ENCODE measurements at places on chromosomes 6 and 20.

GRCh38 chr6:166556863-166557322 lies 29.6 kb downstream of the RAMACL start:
- peak; percentile 25 for DNase-seq

GRCh38 chr6:170128811-170129681 lies 161.8 kb downstream of the DLL1 start:
- DNase-seq: no peak

DNA sequence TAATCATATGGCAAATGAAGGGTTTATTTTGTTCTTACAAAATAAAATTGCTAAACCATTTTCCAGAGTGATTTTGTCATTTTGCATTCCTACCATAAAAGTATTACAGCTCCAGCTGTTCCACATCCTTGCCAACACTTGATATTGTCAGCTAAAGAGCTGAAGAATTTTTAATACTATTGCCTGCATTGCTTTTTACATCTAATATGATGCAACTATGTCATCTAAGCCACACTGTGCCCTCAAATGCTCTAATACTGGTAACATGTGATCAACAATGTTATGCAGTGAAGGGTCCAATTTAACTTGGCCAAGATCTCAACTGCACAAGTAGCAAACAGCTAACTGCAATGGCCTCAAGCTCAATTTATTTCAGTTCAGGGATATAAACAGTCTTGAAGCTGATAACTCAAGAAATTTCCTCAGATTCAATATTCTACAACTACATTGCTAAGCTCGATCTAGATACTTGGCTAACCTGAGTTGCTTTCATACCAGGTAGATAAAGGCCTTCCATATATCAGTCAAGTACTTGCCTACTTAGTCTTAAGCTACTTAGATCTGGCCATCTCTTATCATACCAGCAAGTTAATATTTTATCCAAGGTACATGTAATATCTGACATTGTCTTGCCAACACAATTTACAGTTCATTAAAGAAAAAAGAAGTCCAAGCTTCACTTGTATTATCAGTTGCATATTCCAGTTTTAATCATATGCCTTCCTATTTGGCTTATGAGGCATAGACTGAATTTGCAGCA lies 17.0 kb downstream of the AKIRIN2 start:
- no peak for DNase-seq

DNA sequence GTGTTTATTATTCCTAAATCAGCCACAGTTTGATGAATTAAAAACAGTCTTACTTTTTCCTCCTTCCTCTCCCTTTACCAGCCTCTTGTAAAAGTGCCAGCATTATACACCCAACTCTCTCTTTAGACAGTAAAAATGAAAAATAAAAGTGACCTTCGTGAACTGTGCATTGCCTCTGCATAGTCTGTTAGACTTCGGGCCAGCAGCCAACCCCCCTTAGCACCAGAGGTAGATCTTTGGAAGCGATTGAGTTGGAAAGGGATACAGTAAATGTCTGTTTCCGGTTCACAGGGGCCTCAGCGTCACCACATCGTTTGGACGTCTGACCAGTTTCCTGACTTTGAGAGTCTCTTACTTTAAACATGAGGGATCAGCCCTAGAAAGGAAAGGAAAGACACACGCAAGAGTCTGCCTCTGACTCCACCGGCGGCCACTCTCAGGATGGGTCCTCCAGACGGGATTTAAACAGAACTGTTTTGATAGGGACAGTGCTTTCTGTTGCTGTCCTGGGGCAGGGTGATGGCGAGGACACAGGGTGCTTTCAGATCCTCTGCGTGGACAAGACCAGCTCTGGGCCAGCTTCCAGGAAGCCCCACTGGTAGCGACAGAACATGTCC lies 206.6 kb upstream of the PREP start:
- DNase-seq: peak; percentile 22

DNA sequence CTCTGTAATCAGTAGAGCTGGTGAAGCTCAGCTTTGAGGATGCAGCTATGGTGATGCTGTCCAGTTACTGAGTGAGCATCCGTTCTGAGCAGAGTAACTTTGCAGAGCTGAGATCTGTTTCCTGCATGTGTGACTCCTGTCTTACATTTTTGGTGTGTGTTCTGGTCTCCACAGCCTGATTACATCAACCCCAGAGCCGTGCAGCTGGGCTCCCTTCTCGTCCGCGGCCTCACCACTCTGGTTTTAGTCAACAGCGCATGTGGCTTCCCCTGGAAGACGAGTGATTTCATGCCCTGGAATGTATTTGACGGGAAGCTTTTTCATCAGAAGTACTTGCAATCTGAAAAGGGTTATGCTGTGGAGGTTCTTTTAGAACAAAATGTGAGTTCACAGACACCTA lies 81.6 kb downstream of the FAM120B start:
- no peak for DNase-seq

DNA sequence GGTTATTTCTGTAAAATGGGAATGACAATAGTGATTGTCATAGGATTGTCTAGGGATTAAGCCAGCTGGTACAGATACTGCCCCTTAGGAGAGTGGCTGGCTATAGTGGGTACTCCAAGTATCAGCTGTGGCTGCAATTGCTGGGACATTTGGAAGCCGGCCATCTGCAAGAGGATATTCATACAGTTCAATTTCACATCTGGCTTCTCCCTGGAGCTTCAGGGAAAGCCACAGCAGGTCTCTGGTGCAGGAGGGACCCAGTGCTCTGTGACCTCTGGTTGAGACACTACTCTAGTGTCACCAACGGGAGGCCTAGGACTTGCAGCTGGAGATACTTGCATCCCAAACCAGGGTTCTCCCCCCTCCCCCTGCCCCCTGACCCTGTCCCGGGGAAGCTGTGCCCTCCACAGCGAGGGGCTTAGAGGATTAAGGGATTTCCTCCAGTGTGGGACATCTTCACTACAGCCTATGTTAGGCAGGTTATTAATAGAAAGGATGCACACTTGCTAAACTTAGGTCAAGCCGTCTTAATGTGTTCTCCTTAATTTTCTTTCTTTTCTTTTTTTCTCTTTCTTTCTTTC lies 2.7 kb downstream of the SLC2A10 start:
- no peak for DNase-seq

- no peak for DNase-seq
Measured at GRCh38 chr6:32627249-32627648, 10.0 kb upstream of the HLA-DQA1 start.

GRCh38 chr20:14334306-14334930 lies 3.0 kb downstream of the FLRT3 start:
- DNase-seq: no peak

DNA sequence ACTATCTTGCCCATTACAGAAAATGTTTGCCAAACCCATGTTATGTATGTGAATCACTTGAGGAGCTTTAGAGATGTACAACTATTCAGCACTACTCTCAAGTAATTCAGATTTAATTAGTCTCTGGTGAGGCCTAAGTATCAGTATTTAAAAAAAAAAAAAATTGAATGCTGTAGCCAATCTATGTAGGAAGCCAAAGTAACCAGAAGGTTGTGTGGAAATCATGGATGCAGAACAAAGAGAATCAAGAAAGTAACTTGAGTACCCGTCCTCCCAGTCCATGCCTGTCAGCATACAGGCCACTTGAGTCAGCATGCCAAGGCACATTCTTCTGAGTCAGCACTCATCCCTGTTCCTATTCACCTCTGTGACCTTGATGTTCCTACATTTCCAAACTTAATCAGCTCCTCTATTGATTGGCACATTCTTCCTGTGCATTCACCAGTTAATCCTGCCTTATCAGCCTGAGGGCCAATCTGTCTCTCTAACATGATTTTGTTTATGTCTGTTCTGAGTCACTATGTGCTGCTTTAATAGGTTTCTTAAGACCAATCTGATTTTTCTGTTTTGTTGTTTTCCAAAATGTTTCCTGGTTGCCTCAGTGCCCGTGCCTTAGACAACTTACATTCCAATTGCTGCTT lies 165.6 kb downstream of the KCNQ5 start:
- peak; percentile 11 for DNase-seq

- DNase-seq: no peak
Measured at GRCh38 chr6:44535446-44535845, 147.9 kb downstream of the CDC5L start.

- no peak for DNase-seq
Measured at GRCh38 chr20:20261159-20261558, 106.7 kb upstream of the INSM1 start.

DNA sequence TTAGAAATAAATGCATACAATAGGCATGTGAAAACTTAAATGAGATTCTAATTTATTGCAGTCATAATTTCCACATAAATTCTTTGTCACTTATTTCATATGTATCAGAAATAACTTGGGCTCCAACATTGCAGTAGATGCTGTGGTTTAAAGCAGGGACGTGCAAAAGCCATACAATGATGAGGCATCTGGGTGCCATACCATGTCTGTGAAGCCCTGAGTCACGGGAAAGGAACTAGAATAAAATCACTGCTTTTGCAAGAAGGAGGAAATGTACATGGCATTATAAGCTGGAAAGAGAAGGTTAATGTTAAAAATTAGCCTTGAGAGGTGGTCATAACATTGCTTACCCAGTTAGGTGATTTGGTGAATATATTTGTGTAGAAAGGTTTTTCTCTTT lies 180.4 kb downstream of the SASH1 start:
- DNase-seq: peak; percentile 48

DNA sequence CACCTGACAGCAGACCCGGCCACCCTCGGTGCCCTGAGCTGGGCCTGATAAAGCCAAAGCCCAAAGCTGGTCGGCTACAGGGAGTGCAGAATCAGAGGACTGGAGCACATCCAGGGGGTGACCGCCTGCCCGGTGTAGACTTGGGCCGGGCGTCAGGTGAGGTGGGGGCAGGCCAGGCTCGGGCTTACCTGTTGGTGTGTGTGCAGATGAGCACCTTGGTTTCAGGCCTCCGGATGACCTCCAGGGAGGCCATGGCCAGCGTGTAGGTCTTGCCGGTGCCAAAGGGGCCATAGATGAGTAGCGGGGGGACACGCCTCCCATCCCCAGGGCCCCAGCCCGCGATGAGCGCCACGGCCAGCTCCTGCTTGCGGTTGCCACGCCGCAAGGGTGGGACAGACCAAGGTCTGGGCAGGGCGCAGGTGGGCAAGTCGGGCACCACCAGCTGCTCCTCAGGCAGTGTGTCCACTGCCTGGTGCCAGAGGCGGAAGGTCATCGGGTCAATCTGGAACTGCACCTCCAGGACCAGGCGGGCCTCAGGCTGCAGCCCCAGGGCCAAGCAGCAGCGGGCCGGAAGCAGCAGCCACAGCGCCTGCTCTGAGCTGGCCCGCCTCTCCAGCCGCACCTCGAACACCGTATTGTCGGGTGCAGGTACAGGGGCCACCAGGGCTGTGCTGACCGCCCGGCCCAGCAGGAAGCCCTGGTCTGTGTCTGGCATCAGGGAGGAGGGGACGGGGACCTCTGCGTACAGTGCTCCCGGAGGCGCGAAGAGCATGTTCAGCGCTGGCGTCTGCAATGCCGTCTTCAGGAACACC lies 5.7 kb downstream of the HELZ2 start:
- no peak for DNase-seq

DNA sequence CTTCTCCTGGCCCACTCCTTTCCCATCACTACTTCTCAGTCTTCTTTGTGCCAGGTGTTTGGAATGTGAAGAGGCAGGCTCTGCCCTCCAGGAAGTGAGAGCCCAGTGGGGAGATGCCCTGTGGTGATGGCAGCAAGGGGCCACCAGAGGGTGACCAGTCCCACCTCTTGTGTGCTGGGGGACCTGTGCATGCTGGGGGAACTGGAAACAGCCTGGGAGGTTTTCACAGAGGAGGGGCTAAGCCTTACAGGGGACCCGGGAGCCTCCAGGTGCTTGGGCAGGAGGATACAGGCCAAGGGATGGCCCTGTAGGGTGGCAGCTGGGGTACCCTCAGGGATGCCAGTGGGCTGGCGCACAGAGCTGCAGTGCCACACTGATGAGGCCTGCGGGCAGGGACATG lies 72.3 kb downstream of the RAMACL start:
- DNase-seq: peak; percentile 24

GRCh38 chr6:124964764-124965105 lies 2.5 kb downstream of the RNF217 start:
- DNase-seq: peak; percentile 6

DNA sequence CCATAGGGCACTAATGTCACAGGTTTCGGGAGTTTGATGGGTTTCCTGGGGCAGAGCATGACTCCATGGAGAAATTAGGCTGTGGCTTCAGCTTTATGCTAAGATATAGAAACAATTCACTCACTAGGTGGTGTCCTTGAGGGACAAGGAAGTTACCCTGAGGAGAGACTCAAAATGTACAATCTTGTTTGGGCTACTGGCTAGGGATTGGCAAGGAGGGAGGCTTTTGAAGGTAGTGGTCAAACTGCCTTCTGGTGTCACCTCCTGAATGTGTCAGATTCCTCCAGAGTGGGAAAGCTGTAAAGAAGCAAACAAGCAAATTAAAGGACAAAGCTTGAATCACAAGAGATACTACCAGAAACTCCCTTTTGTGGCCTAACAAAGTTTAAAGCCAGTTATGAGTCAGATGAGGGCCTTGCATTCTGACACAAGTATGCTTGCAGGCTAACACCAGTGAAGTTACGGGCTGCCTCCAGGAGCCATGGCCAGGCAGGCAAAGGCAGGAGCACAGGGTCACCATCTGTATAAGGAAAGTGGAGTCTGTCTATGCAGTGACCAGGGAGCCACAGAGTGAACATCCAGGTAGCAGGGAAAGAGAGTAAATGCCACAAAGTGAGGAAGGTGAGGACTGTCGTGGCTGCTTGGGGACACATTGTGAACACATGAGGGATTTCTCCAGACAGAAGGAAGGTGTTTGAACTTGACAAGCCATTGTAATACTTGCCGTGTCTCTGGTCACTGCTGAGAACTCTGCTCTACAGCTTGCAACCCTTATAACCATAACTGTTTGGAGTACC lies 107.7 kb upstream of the DTNBP1 start:
- no peak for DNase-seq

DNA sequence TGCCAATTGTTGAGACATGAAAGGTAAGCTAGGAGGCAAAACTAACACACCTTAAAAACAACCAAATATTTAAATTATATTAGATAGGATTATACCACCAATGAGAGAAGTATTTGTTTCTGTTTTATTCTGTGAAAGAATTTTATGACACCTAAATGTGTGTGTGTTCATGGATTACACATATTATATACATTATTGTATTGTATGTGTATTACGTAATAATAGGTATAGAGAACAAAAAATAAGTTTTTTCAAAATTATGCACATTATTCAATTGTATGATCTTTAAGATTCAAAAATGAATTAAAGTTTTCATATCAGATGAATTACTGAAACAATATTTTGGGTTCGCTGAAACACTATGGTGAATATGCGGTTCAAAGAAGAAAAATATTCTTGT lies 84.3 kb upstream of the FABP7 start:
- DNase-seq: no peak

- DNase-seq: no peak
Measured at GRCh38 chr6:1399085-1399780, 9.9 kb downstream of the FOXF2 start.

Measured in hepatic stellate cell (primary cell).